ENCODE measurements at places on chromosomes 4 and X.

GRCh38 chr4:147493307-147493706, 12.4 kb downstream of the EDNRA start:
- DNase-seq: no peak

GRCh38 chr4:56821381-56822243, at the start of gene SPINK2:
SPINK2 (minus strand) TSS chr4:56821701; CDS start chr4:56821662, 39 bp downstream.
- peak; percentile 31 for DNase-seq

GRCh38 chr4:83629945-83630721, 94.2 kb downstream of the GPAT3 start:
- DNase-seq: no peak

DNA sequence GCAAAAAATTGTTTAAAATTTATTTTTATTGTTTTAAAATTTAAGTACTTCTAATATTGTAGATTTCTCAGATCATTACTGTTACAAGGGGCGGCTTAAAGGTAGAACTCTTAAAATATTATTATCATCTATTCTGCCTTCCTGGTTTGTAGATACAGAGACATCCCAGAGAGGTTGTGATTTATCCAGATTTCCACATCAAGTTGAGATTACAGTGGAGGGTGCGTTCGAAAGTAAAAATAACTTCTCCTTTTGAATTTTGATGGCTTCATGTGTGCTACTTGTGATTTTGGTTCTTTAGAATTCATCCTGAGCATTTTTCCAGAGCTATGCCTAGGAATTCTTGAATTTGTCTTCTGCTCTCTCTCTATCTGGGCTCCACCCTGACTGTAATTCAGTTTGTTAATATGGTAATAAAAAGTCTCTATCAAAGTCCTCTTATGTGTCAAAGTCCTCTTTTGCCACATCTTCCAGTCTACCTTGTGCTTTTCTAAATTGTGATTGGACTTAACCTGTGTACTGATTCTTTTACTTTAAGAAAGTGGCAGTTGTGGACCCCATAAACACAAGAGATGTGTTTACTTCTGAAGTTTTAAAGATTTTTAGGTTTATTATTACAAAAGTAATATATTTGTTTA, 37.2 kb downstream of the CLCN3 start:
- DNase-seq: no peak

- DNase-seq: no peak
Observed at GRCh38 chr4:89331686-89332544, 24.3 kb upstream of the GPRIN3 start.

GRCh38 chr4:149029056-149029651, 586.9 kb upstream of the NR3C2 start:
- DNase-seq: no peak

DNA sequence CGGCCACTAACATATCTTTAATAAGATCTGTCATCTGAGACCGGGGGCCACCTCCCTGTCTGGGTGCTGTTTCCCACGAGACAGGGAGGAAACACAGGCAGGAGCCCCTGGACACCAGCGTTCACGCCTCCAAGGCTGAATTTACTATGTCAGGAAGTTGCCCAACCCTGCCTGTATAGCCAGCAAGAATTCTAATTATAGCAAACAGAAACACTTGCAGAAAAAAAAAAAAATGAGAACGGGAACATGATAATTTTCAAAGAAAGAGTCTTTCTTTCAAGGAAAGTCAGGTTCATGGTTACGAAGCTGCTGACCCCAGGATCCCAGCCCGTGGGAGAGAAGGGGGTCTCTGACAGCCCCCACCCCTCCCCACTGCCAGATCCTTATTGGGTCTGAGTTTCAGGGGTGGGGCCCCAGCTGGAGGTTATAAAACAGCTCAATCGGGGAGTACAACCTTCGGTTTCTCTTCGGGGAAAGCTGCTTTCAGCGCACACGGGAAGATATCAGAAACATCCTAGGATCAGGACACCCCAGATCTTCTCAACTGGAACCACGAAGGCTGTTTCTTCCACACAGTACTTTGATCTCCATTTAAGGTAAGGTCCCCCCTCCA, at the start of gene IL3RA:
IL3RA (plus strand) TSS at position 455 of the 613 bp plus-strand sequence. CDS start 4,981 bp downstream, outside the sequence.
- DNase-seq: no peak

DNA sequence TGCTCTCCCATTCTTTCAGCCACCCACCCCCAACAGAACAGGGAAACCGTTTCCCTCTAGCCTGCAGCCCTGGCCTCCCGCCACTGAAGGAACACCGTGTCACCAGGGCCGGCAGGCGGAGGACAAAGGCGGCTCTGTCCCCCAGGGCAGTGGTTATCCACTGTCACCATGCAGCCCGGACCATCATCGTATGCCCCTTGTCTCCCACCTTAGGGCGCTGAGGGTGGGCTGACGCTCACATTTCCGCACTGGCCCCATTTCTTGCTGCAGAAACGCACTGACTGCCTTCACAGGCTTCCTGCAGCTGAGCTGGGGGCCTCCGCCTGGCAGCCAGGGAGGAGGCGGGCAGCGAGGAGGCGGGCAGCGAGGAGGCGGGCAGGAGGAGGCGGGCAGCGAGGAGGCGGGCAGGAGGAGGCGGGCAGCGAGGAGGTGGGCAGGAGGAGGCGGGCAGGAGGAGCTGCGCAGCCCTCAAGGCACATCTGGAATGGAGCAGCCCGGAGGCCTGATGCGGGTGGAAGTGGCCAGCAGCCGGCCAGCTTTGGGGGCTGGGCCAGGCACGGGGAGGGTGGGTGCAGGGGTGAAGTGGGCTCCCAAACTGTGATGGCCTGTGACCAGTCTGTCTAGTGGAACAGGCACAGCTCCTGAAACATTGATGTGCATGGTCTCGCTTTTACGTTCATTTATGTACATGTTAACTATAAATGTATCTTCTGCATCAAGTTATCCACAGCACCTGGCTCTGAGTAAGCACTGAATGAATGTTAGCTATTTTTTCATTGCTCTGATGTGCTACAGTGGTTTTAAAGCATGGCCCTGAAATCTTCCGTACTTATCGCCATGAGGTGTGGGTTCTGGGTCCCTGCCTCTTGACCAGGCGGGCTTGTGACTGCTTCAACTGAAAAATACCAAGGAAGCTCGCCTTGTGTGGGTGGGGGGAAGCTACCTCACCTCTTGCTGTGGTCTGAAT, 20.6 kb upstream of the KIAA0232 start:
- DNase-seq: no peak

- no peak for DNase-seq
Observed at GRCh38 chr4:170015285-170015684, 10.9 kb downstream of the MFAP3L start.

GRCh38 chr4:8101213-8102075, 57.2 kb downstream of the ABLIM2 start:
- no peak for DNase-seq

Measured in DMS153 (cell line).